Activated CD4-positive, alpha-beta memory T cell treated with anti-CD3 and anti-CD28 coated beads for 36 hours (primary cell): ENCODE measurements at places on chromosomes 2 and 18. TPM values are rescaled to one million over a fixed set of nuclear protein-coding genes. Genes with fewer than 3 reads are reported as not detected.

The BOK gene
- total RNA-seq, result 0.10 TPM

The MBOAT2 gene
- total RNA-seq, result 6.4 TPM

The TCF23 gene
- not detected for total RNA-seq

The DNER gene
- not detected for total RNA-seq

The LOXL3 gene
- 0.90 TPM for total RNA-seq

The MAL gene
- 63.5 TPM for total RNA-seq

The CNDP1 gene
- not detected for total RNA-seq

The SNTG2 gene
- total RNA-seq, result 0.67 TPM

DNA sequence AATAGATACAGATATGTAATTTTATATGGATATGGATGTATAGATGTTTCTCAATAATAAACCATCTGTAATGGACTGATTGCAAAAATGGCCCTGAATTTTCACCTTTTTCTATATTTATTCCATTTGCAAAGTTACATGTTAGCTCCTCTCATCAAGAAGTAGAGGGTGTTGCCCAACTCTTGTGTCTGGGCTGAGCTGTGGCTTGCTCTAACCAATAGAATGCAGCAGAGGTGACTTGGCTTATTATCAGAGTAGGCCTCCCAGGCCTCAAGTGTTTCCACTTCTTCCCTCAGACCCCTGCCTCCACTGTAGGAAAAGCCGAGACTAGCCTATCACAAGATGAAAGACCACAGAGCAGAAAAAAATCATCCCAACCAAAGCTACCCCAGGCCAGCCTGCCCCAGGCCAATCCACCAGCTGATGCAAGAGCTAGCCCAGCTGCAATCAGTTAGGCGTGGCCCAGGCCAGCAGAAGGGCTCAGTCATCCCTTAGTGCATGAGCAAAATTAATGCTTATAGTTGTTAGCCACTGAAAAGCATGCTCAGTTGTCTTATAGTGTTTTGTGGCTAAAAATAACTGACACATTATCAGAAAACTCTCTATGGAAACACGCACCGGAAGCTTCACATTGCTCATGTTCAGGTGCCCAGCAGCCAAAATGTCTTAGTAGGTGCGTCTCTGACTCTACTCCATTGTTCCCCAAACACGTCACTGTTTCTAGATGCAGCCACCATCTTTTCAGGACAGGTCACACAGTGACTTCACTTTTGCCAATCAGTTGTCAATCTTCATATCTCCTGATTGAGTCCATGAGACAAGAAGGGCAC, 464.0 kb downstream of the FBXO15 start:
- no peaks in the 10 kb centered on the region for H3K36me3 ChIP-seq
- no peaks in the 10 kb centered on the region for H3K27me3 ChIP-seq
- no peak overlapping the region for H3K4me3 ChIP-seq

DNA sequence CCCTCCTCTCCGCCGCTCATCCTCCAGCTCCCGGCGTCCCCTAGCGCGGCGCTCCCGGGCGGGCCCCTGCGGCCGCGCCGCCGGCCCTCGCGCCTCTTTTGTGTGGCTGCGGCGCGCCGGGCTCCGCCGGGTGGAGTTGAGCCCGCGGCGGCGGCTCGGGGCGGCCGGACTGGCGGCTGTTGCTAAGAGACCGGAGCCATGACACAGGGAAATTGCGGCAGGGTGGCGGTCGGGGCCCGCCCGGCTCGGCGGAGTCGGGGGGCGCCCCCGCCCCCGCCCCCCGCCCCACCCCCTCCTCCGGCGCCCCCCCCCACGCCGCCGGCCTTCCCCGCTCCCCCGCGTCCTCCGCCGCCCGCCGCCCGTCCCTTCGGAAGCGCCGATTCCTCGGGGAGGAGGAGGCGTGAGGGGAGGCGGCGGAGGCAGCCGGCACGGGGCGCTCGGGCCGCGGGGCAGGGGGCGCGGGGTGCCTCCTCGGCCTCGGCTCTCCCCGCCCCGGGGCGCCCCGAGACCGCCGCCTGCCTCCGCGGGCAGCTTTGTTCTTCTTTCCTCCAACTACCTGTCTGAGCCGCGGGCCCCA, at the start of gene TMEM200C:
TSS of gene TMEM200C (minus strand) at position 224 of the 577 bp plus-strand sequence. CDS start 3,459 bp downstream, outside the sequence.
- H3K4me1 ChIP-seq, result peaks cover 9% of the 10 kb centered on the region
- DNase-seq, result no peak
- H3K4me3 ChIP-seq, result no peak within 1 kb of the TSS
- H3K36me3 ChIP-seq, result no peaks in the 10 kb centered on the region

DNA sequence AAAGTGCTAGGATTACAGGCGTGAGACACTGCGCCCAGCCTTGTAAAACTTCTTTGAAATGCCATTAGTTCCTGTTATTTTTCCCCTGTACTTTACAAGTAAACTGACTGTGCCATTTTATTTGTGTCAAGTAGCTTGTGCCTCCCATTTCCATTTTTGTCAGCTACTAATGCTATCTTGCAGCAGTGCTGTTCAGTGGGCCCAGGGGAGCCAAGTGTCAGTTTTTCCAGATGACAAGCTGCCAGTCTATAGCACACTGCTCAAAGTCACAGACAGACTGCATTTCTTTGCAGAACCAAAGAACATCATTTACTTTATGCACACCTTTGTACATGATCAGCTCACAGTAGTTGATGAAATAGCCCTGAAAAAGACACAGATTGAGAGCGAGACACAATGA, 901.3 kb upstream of the CDH2 start:
- DNase-seq, result no peak
- H3K4me1 ChIP-seq, result no peaks in the 10 kb centered on the region
- H3K27ac ChIP-seq, result no peak overlapping the region
- no peak overlapping the region for H3K4me3 ChIP-seq
- no peaks in the 10 kb centered on the region for H3K36me3 ChIP-seq

GRCh38 chr18:62189208-62189607, 2.2 kb downstream of the RELCH start:
- peaks cover 23% of the 10 kb centered on the region for H3K36me3 ChIP-seq
- H3K27ac ChIP-seq, result no peak overlapping the region
- H3K27me3 ChIP-seq, result no peaks in the 10 kb centered on the region

- no peak overlapping the region for H3K4me3 ChIP-seq
- no peak overlapping the region for H3K27ac ChIP-seq
- no peaks in the 10 kb centered on the region for H3K4me1 ChIP-seq
- no peak for DNase-seq
- H3K27me3 ChIP-seq, result peaks cover 5% of the 10 kb centered on the region
- no peaks in the 10 kb centered on the region for H3K36me3 ChIP-seq
These were observed 95.8 kb upstream of the TEX51 start for GRCh38 chr2:126802774-126803433.

GRCh38 chr2:37337620-37338280, 6.7 kb upstream of the QPCT start:
- DNase-seq, result no peak
- H3K4me3 ChIP-seq, result no peak overlapping the region
- peaks cover 4% of the 10 kb centered on the region for H3K27me3 ChIP-seq
- H3K36me3 ChIP-seq, result no peaks in the 10 kb centered on the region
- H3K4me1 ChIP-seq, result peaks cover 7% of the 10 kb centered on the region
- H3K27ac ChIP-seq, result no peak overlapping the region

DNA sequence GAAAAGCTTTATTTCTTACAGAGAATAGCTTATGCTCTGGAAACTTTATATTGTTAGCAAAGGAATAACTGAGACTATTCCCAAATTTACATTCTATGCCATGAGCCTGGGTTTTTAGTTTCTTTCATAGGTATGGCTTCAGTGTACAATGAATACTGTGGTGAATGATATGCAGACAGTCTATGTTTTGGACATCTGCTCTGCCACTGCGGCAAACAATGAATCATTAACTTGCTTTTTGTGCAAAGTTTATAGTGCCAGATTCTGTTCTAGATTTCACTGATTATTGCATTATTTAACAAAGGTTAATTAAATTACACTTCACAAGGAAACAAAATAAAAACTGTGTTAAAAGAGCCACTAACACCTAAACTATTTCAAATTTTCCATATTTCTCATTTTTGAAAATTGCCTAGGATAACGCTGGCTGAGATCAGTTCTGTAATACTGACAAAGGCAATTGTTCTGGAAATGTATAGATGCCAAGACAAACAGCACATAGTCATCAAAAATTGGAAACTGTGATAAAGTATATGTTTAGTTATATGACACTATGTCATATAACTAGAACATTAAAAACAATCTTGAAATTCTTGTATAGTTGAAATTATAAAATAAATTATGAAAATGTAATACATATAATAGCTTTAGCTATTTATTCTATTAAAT, 74.7 kb downstream of the ITSN2 start:
- H3K4me1 ChIP-seq, result peaks cover 11% of the 10 kb centered on the region
- DNase-seq, result no peak
- no peak overlapping the region for H3K4me3 ChIP-seq
- peaks cover 15% of the 10 kb centered on the region for H3K36me3 ChIP-seq

- no peak overlapping the region for H3K27ac ChIP-seq
- no peaks in the 10 kb centered on the region for H3K27me3 ChIP-seq
- peaks cover 49% of the 10 kb centered on the region for H3K4me1 ChIP-seq
- no peak overlapping the region for H3K4me3 ChIP-seq
- no peak for DNase-seq
These were observed 37.7 kb downstream of the NFATC1 start for GRCh38 chr18:79433431-79433830.

- no peak for DNase-seq
- no peaks in the 10 kb centered on the region for H3K36me3 ChIP-seq
- no peak overlapping the region for H3K4me3 ChIP-seq
- H3K27ac ChIP-seq, result no peak overlapping the region
These were observed 7.2 kb upstream of the RAB12 start for GRCh38 chr18:8602040-8602439.

DNA sequence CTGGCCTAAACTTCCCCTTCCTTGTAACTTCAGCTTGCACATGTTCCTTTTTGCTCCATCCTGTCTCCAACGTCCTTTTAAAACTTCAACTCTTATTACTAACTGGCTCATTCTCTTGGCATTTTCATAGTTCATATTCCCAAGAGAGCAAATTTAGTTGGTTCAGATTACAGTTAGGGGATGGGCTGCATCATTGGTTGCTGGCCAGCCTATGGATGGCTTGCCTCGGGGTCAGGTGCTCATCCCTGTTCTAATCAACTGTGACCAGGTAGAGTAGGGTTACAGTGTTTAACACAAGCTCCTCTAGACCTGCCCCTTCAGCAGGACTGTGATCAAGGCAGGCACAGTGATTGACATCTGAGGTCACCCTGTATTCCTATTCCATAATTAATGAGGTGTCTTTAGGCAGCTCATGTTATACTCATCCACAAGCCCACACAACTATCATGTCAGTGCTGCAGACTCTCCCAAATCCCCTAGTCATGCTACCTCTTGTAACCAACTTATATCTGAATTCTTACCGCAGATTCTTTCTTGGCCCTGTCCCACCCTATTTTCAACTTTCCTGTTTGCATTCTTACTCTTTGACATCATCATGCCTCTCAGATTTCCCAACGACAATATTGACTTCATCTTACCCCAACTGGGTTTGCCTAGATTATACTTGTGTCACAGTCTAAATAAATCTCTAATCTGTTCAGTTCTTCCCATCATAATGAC, 293.3 kb downstream of the MTX2 start:
- no peaks in the 10 kb centered on the region for H3K36me3 ChIP-seq
- no peaks in the 10 kb centered on the region for H3K4me1 ChIP-seq
- no peak for DNase-seq
- peaks cover 24% of the 10 kb centered on the region for H3K27me3 ChIP-seq

DNA sequence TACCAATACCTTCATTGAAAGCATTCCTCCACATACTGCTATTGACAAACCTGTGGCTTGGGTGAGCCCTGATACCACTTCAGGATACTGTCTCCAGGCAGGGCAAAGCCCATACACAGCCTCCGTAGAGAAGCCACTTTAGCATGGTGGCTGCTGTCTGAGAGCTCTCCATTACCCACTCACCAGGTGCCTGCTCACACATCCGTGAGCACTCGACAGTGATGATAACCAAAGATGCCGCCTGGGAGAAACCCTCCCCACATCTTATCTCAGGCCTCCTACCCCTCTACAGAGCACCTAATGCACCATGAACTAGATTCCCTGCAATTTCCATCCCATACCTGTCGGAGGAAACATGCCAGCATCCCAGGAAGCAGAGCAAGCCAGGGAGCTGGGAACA, 57.6 kb upstream of the KLHL29 start:
- no peaks in the 10 kb centered on the region for H3K4me1 ChIP-seq
- no peaks in the 10 kb centered on the region for H3K36me3 ChIP-seq
- DNase-seq, result no peak
- no peak overlapping the region for H3K4me3 ChIP-seq

DNA sequence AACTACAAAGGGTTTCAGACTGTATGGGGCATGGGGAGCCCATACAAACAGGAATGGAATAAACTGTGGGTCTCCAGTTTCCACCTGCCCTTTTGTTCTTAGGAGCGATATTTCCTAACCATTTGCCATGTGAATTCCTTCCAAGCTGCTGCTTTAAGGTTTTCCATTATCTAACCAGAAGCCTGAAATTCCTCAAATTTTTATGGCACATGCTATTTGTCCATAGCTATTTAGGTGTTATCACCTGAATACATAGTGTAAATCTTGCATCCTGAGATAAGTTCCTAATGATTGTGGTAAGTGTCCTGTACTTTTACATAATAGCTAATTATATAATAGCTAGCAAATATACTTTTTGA, 17.4 kb upstream of the PAIP2B start:
- H3K27me3 ChIP-seq, result peaks cover 14% of the 10 kb centered on the region
- no peak overlapping the region for H3K27ac ChIP-seq
- H3K4me3 ChIP-seq, result no peak overlapping the region

DNA sequence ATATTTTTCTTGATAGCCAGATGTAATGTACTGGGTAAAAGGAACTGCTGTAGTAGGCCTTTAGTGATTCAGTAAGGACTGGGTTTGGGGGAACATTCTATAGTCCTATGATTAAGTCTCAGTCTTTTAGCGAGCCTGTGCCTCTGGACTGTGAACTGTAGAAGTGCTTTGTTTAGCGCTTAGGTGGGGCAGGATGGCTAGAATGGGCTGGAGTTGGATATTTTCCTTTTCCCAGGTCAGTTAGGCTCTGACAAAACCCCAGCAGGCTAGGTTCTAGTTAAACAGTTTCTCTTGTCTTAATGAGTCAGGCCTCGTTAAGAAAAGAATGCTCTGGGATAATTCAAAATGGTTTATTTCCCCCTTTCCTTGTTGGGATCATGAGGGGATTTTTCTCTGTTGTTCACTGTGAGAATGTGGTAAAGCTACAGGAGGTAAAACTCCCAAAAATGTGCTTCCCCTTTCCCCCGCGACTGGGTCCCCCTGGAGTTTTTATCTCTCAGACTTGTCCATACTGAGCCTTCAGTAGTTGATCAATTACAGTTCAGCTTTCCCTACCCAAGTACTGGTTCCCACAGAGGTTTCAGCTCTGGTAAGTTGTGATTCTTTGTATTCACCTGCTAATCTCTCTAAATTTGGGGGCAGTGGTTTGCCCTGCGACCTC, 31.5 kb downstream of the EHBP1 start:
- no peaks in the 10 kb centered on the region for H3K27me3 ChIP-seq
- no peak for DNase-seq
- peaks cover 5% of the 10 kb centered on the region for H3K36me3 ChIP-seq

GRCh38 chr2:68263632-68264031, 11.3 kb upstream of the PPP3R1 start:
- no peak overlapping the region for H3K4me3 ChIP-seq
- H3K27ac ChIP-seq, result no peak overlapping the region
- no peaks in the 10 kb centered on the region for H3K27me3 ChIP-seq
- H3K36me3 ChIP-seq, result no peaks in the 10 kb centered on the region
- no peaks in the 10 kb centered on the region for H3K4me1 ChIP-seq
